Lower lobe of right lung (tissue), 2 donors: ENCODE measurements at places on chromosomes 5 and 9. TPM values are rescaled to one million over a fixed set of nuclear protein-coding genes. Genes with fewer than 3 reads are reported as not detected.

MEIKIN gene
- total RNA-seq, result not detected

KCTD16 gene
- total RNA-seq, result 2.5 TPM

PCDHGA4 gene
- total RNA-seq, result 3.1 TPM

ZNF454 gene
- total RNA-seq, result 2.6 TPM

GNAQ gene
- 130 TPM for total RNA-seq
